ENCODE measurements at places on chromosomes 12 and 14.

GRCh38 chr14:102184316-102185035 is 44.8 kb downstream of the WDR20 start:
- no peak for DNase-seq

DNA sequence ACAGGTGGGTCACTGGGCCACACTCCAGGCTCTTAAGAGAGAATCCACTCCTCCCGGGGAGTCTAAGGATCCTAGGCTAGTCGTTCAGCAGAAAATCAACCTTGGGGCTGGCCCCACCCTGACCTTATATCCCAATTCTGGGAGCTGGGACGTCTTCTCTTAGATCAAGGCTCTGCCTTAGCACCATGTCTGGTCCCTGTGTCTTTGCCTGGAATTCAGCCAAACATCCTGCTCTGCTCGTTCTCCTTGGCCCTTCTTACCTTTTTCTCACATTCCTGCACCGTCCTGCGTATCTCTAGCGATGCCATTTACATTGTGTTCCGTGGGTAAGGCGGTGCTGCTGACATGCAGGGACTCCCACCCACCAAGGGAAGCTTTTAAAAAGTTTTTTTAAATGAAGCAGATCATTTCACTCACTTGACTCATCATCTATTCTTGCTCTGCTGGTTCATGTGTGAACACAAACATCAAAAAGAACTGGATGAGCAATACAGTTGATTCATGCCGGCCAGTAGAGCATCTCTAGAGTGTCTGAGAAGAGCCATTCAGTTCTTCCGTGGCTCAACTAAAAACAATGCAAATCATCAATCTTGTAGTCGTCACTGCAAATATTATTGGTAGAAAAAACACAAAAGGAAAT is 50.2 kb downstream of the KCNK13 start:
- no peak for DNase-seq

DNA sequence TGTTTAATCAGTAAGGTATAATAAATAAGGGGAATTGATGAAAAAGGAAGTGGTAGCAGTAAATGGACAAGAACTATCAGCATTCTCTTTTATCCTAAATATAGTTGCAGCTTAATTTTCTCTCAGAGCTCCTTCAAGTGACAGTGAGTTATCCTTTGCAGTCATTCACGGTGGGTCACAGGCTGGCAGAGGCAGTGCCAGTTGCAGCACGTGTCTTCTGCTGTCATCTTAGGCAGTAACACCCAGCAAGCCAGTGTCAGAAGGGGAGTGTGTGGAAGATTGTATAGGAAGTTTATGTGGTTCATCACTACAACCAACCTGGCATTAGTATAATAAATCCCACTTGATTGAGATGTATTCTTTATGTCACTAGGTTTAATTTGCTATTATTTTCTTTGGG is 170.0 kb downstream of the CCDC91 start:
- no peak for DNase-seq

GRCh38 chr14:95294834-95295599 is 24.7 kb downstream of the CLMN start:
- no peak for DNase-seq

GRCh38 chr14:68557648-68558047 is 235.2 kb downstream of the ZFP36L1 start:
- no peak for DNase-seq

- DNase-seq, result no peak
Observed at GRCh38 chr12:64656429-64656828, 46.1 kb downstream of the RASSF3 start.

- no peak for DNase-seq
Observed at GRCh38 chr12:57772429-57773322, at the start of gene EEF1AKMT3. Gene EEF1AKMT3 (plus strand): TSS chr12:57772614. CDS start chr12:57772725, 111 bp downstream.

- DNase-seq, result no peak
Observed at GRCh38 chr12:113002676-113003075, 24.4 kb downstream of the OAS2 start.

GRCh38 chr12:16962889-16963288 is 356.9 kb upstream of the LMO3 start:
- DNase-seq, result no peak

- no peak for DNase-seq
Observed at GRCh38 chr14:99675382-99675835, 8.7 kb upstream of the CYP46A1 start.

- no peak for DNase-seq
Observed at GRCh38 chr12:127282786-127283565, 984.0 kb upstream of the TMEM132C start.

DNA sequence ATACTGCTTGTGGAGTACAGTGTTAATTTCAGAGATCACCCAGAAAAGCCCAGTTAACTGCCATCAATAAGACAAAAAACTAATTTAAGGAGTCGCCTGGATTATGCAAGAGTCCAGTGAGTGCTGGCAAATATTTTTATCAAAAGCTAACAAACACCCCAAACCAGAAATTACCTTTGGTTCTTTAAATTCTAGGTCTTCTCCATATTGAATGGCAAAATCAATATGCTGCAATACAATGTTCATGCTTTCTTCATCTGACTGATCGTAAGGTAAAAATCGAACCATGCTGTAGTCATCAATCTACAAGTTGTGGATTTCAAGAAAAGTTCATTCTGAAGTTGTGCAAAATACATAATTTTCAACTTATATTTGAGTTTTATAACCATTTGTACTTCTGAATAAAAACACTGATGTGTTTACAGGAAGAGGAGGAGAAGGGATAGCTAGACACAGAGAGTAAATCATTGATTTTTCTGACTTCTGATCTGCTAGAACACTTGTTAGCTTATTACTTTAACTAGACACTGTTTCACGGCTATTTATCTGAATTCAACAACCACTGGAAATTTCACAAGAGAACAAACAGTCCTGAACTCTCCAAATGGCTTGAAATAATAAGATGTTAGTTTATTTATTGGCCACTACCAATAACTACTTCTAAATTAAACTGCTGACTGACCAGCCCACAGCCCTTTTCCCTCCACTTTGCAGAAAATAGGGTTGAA is 3.6 kb upstream of the ARPC3 start:
- no peak for DNase-seq

DNA sequence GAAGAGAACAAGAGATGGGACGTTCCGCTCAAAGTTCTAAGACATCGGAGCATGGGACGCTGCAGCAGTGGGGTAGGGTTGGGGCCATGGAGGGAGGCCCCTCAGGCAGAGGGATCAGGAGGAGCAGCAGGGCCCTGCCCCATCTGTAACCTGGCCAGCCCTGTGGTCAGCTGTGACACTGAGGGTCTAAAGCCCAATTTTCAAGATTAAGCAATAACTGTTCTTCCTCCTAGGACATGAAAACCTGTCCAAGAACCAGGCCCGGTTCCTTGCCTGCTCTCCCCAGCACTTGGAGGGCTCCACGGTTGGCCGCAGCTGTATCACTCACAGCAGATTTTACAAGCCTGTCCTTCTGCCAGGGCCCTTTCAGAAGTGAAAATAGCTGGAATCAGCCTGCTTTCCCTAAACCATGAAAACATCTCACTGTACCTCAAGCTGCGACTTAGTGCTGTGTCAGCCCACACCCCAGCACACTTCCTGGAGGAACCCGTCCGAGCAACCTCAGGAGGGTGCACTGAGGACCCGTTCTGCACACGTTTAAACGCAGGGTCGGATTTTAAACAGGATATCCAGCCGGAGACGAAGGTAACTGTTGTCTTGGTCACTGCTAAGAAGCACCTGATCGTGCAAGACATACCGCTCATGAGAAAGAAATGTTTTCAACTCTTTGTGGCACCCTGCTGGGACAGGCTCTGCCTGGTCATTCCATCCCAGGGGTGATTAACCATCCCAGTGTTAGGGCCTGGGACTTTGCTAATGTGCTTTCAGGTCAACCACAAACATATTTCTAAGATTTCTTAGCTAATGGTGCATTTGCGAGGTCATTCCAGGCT is 201.9 kb upstream of the DIO3 start:
- DNase-seq, result no peak

DNA sequence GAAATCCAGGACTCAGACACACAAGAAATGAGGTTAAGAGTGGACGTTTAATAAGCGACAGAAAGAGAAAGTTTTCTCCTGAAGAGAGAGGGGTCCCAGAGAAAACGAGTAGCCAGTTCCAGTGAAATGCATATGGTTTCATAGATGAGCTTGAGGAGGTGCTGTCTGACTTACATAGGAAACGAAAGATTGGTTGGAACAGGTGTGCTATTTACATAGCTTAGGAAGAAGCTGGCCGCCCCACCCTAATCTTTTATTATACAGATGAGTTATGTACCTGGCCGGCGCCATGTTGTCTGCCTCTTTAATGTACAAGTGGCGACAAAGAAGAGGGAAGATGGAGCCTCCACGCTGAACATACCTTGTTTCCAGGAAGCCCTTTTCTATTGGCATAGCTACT is 223.0 kb downstream of the SLC6A15 start:
- no peak for DNase-seq

GRCh38 chr14:77097006-77097699 is 905 bp upstream of the CIPC start:
- DNase-seq, result no peak

- no peak for DNase-seq
Observed at GRCh38 chr14:52692248-52692962, 3.0 kb downstream of the ERO1A start.

DNA sequence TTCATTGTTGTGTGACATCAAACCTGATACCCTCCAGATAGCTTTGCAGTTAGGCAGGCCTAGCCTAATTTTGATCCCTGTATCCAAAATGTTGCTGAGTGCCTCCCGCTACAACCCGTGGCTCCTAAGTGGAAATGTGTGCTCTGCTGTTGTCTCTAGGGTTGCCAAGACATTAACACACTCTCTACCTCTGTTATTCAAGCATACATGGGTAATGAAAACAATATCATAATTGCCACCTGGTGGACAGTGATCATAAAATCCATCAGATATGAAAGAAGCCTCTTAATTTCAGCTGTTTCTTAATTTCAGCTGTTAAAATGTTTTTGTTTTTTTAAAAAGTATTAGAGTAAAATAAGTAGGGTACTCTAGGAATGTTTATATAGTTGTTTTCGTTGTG is 93.5 kb downstream of the PLEKHA5 start:
- DNase-seq, result no peak

DNA sequence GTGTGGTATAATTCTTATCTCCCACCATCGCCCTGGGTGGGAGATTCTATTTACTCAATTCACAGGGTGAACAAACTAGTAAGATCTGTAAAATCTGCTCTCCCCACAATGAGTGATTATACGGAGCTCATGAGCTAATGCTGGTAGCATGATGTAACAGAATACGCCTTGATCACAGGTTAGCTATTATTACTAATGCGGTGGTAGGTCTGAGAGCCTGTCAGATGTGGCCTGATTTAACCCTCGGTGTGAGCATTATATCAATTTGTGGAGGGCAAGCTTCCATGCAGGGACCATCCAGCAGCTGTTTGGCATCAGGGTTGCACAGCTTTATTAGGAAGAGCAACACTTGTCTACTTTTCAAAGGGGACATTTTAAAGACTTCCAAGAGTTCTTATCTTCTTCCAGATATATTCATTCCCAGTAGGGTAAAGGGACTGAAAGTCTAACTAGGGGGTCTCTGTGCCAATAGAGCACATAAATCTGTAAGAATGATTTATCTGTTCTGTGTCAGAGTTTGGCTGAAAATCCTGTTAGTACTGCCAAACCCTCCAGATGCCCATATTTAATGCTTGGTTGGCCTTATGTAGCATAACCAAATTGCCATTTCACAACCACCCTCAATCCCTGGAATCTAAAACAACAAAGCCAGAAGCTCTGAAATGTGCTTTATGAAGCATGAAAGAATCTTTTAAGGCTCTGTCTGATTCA is 18.7 kb downstream of the TSHR start:
- no peak for DNase-seq

DNA sequence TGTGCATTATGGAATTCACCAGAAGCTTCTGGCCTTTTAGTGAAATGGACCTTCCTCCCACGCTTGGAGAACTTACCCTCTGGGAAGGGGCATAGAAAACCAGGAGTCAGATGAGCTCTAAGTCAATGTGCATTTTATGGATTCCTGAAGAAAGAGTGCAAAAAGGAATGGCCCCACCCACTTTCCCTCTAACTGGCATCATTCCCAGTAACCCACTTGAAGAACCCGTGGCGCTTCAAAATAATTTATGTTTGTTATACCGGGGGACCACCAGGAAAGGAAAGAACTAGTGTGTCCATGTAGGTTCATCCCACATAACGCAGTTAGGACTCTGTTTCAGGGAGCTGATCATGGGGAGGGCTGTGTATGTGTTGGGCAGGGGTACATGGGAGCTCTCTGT is 1153.4 kb downstream of the TMEM121 start:
- DNase-seq, result no peak

GRCh38 chr14:71776471-71777360 is 155.5 kb upstream of the RGS6 start:
- no peak for DNase-seq

DNA sequence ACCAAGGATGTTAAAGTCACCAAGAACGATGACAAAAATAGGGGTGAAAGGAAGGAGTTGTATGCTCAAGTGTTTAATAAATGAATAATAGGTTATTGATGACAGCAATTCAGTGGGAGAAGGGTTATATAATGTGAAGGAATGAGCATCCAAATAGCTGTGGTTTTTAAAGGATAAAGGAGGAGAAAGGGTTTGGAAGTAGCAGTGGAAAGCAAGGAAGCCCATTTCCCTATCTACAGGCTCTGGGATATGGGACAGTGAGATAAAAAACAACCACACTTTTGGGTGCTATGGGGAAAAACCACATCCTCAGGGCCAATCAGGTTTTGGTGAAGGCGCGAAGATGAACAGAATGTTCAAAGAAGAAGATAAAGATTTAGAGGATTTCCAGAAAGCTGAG is 258.6 kb downstream of the ZFP36L1 start:
- no peak for DNase-seq

- no peak for DNase-seq
Observed at GRCh38 chr14:63362389-63362819, 43.7 kb upstream of the GPHB5 start.
